ENCODE measurements at places on chromosomes 2 and 18. TPM values are rescaled to one million over a fixed set of nuclear protein-coding genes. Genes with fewer than 3 reads are reported as not detected.

- DNase-seq = no peak
Measured at GRCh38 chr18:67453901-67454300, 62.6 kb downstream of the DSEL start.

- no peak for DNase-seq
Measured at GRCh38 chr2:229044581-229044980, 226.5 kb downstream of the PID1 start.

- DNase-seq = no peak
Measured at GRCh38 chr2:54122939-54123338, 7.5 kb downstream of the ACYP2 start.

DNA sequence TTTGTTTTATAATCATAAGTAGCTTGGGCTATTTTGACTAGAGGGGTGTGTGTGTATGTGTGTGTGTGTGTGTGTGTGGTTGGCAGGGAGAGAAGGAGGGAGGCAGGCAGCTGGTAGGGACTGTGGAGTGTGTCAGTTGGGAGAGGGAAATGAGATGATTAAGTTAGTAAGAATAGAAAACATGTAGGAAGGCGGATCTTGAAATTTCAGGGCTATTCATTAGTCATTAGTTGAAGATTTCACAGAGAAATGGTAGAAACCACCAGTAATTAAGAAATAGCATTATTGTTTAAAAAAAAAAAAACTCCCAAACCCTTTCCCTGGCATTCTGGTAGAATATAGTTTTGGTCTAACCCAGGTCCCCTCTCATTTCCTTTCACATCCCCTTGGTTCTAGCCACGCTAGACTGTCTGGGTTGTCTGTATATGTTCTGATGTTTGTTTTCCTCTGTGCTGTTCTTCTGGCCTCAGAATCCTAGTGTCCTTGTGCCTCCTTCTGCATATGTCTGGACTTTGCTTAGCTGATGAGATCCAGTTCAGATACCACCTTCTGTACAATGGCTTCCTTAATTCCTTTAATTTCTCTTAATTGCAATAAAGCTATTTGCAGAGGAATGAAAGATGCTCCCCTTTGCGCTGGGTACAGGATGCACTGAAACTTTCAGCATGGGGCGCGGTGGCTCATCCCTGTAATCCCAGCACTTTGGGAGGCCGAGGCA, 161.6 kb downstream of the NEDD4L start:
- DNase-seq = no peak

GRCh38 chr2:20403774-20404312, 43.0 kb upstream of the RHOB start:
- no peak for DNase-seq

DNA sequence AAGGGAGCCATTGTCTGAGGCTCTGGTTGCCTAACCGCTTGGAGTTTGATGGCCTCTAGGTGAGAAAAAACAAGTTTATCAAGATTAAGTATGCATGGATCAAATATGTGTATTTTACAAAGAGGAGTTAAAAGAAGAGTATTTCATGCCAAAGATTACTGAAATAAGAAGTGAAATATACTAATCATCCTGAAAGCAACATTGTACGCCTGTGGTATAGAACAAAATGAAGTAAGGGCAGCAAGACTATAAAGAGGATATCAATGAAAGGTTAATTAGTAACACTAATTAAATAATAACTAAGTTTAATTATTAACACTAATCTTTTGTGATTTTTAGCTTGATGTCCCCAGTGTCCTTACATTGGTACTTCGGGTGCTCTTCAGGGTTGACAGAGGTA, 276.7 kb downstream of the CALCRL start:
- DNase-seq = no peak

DNA sequence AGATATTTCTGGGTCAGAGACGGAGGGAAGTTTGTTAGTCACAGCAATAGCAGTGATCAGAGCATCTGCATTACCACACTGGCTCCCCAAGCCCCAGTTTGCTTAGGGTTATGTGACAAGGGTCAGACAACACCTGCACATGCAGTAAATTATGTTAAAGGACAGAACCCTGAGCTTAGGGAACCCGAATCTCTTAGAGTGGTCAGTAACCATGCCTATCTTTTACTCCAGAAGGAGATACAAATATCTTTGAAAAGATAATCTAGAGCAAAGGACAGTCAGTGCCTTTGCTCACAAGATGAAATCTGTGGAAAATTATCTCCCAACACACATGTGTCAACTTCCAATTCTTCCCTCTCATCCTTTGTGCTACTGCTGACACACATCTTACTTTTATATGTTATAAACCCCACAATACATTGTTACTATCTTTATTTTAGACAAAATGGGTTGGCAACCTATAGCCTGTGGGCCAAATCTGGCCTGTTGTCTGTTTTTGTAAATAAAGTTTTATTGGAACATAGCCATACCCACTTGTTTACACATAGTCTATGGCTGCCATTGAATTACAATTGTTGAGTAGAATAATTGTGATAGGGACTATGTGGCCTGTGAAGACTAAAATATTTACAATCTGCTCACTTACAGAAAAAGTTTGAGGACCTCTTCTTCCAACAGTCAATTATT, 158.9 kb upstream of the SMAD7 start:
- no peak for DNase-seq

- DNase-seq = peak; percentile 32
Measured at GRCh38 chr2:239035997-239036731, 188.3 kb downstream of the TWIST2 start.

DNA sequence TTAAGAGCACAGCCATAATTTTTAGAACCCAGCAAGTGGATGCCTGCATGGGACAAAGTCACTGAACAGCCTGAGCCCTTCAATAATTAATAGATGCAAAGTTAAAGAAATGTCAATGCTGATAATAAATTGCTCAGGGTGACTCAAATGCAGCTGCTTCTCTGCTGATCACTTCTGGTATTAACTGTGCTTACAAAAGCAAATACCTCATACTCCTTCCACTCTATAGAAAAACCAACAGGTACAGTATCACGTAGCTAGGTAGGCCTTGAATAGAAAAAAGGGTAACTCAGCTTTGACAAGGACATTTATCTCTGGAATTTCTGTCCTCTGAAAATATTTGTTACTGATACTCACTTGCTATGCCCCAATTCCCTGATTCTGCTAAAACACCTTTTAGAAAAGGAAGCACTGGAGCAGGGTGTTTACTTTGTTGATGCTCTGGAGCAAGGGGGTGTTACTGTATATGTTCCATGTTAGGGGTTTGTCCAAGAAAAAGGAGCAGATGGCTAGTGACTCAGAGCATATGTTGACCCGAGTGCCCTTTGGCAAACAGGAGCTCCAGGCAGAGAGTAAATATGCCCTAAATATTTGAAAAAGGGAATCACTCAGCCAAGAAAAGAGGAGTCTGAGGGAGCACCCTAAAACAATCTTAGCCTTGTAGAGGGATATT, 59.1 kb upstream of the RTN4 start:
- DNase-seq = no peak

DNA sequence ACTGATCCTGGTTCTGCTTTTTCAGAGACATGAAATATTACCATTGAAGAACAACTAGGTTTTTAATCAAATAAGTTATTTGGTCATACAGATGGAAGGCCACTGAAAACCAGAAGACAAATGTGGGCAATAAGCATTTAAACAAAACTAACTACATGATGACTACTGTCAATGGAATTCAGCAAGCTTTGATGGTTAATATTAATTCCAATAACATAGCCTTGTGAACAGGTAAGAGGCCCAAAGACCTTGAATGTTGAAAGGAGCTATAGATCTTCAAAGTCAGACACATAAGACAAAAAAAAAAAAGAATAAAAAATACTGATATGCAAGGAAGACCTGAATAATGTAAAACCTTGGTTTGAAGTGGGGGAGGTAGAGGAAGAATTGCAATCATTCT, 1955.6 kb upstream of the CELF4 start:
- no peak for DNase-seq

DNA sequence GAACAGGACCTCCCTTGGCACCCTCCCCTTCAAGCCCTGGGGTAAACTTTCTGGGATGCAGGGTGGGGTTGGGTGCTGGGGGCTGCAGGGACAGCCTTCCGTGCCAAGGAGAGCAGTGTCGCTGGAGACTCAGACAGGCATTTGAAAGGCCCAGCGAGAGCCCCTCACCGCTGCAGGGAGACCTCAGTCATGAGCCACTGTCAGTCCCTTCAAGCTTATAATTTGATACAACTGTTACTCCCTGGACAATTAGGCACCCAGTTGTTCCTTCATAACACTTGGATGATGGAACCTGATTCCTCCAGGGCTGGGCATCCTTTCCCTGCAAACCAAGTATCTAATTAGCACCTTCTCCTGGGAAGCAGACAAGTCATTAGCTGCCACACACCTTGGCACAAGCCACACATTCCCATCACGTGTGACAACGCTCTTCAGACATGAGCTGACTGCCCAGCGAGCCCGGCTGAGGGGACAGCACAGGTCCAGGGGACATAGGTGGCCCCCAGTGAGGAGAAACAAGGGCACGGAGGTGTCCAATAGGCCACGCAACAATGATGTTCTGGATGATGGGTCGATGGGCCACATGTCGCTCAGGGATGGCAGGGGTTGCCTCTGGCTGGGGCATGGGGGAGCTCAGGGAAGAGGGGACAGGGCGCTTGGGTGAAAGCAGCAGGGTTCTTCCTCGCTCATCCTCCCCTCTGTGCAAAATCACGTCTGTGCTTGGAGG, 59.6 kb downstream of the KCNF1 start:
- no peak for DNase-seq

DNA sequence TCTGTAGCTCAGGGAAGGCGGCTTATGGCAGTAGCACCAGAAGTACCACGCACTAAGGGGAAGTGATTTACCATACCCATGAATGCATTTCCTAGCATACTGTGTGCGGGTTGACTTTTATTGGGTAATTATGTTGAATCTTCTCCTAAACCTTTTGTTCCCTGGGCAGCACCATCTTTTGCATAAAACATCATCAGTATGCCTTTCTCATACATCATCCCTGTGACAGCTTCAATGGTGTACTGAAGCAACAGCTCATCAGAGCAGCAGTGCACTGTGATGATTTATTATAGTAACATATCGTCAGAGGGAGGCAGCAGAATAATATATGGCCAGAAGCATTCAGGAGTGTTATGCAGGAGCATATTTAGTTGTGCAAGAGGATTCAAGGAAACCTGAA, 204.9 kb downstream of the CDH7 start:
- no peak for DNase-seq

DNA sequence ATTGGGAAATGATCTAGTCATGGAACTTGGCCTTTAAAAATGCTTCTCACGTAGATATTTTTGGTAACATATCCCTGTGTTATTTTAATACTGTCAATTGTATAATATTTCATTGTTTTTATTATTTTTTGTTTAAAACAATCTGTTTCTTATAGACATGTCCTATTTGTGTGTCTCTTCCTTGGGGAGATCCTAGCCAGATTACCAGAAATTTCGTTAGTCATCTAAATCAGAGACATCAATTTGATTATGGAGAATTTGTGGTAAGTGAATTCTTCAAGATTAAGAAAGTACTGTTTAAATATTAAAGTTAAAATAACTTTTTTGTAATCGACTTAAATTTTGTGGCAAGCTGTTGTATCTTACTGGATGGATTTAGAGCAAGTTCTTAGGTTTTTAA, 34.9 kb downstream of the RNF138 start:
- no peak for DNase-seq

- no peak for DNase-seq
Measured at GRCh38 chr2:76008001-76008702, 297.4 kb upstream of the GCFC2 start.

DNA sequence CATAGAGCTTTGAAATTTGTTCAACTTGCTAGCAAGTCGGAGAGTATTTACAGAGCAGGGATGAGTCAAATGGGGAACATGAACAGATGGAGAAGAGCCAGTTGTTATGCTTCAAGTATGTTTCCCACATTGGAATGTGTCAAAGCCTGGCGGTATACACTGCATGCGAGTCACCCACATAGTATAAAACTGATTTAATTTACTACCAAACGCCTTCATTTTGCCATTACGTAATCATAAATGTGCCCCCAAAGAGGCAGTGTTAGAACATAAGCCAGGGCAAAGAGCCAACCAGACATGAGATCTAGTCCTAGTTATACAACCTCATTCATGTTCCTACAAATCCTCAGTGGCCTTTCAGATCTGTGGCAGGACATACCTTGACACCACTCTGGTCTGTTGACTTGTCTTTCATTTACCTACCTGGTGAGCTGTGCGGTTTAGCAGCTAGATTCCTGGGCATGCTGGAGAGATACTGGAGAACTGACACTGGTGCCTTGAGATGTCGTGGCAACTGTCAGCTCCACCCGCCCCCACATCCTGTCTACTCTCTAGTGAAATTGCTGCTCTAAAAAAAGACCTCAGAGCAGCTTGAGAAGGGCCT, 21.7 kb upstream of the NRP2 start:
- DNase-seq = peak; percentile 68

DNA sequence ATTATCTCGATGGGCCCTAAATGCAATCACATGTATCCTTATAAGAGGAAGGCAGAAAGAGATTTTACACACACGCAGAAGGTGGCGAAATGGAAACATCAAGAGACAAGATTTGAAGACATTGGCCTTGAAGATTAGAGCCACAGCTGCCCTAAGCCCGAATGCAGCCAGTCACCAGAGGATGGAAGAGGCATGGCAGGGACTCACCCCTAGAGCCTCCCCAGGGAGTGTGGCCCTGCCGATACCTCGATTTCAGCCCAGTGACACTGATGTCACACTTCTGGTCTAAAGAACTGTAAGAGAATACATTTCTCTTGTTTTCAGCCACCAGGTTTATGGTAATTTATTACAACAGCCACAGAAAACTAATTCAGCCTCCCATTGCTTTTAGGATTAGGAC, 17.4 kb downstream of the TTC39C start:
- no peak for DNase-seq

- no peak for DNase-seq
Measured at GRCh38 chr2:143262389-143262788, 133.2 kb downstream of the ARHGAP15 start.

GRCh38 chr18:35938158-35938557, 34.3 kb upstream of the RMP24 start:
- no peak for DNase-seq

DNA sequence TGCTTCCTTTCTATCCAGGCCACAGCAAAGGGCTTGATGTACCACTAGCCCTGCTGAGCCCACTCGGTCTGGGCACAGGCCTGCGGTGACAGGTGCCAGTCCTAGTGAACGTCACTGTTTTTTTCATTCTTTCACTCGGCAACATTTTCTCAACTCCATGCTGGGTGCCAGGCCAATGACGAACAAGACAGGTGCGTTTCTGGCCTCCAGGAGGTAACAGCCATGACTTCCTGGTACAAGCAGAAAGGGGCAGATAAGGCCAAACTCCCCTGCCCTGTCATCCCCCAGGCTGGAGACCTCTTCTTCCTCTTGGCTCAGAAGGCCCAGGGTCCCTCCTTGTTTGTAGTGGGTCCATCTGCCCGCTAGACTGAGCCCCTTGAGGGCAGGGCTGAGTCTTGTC, 55.7 kb upstream of the OTOF start:
- no peak for DNase-seq

- DNase-seq = no peak
Measured at GRCh38 chr2:30446602-30447148, 371 bp upstream of the LCLAT1 start.

The PAX3 gene
- total RNA-seq = not detected

The LIMS4 gene
- 0.16 TPM for total RNA-seq

The CNDP1 gene
- total RNA-seq = not detected

The ELOA2 gene
- total RNA-seq = not detected

The DES gene
- not detected for total RNA-seq

The NAT8 gene
- total RNA-seq = not detected

The SAP130 gene
- 35.8 TPM for total RNA-seq

The CCNYL1 gene
- 5.5 TPM for total RNA-seq

The ZNF236 gene
- 13.7 TPM for total RNA-seq

The NTSR2 gene
- total RNA-seq = not detected

The STPG4 gene
- total RNA-seq = 0.14 TPM

The IGFBP5 gene
- not detected for total RNA-seq

The SERPINB13 gene
- not detected for total RNA-seq

The IFIH1 gene
- total RNA-seq = 36.8 TPM

The TLX2 gene
- total RNA-seq = 0.21 TPM

The GPR39 gene
- total RNA-seq = not detected

Measured in activated CD4-positive, alpha-beta T cell treated with anti-CD3 and anti-CD28 coated beads for 36 hours (primary cell).